ENCODE measurements at places on chromosomes 2 and 18. TPM values are rescaled to one million over a fixed set of nuclear protein-coding genes. Genes with fewer than 3 reads are reported as not detected.

CYP26B1 gene
- not detected for total RNA-seq

RAB17 gene
- total RNA-seq: not detected

TRIM54 gene
- total RNA-seq: 0.25 TPM

MRPS9 gene
- total RNA-seq: 28.8 TPM

DNA sequence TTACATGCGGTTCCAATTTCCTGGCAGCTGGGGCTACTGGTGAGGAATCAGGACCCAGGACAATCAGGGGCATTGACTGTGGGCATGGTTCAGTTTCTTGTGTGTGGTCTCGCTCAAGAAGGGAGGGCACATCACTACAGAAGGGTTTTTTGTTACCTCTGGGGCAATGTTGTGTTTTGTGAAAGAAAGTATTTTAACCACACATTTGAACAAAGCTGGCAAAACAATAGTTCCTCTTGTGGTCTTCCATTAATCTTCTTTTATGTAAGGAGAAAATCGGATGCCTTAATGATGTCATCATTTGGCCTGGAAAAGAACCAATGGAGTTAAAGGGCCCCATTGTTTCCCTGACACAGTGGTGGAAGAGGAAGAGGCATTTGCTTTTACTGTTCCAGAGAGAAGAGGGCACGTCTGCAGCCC is 197.4 kb downstream of the SH3BP4 start:
- no peak for DNase-seq
- no peaks in the 10 kb centered on the region for H3K4me1 ChIP-seq
- H3K4me3 ChIP-seq: no peak overlapping the region

DNA sequence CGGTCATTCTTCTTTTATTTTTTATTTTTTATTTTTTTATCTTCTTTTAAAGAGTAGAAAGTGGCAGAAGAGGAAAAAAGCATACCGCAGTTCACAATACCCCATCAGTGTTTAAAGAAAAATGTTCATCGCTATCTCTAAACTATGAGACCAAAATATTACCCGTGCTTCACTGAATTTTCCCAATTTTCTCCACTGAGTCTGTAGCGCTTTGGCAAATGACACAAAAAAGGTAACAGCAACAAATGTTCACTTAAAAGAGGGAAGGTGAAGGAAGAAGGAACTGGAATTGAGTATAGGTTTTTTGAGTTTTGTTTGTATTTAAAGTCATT is 15.1 kb upstream of the RIOK3 start:
- H3K27me3 ChIP-seq: peaks cover 3% of the 10 kb centered on the region
- no peaks in the 10 kb centered on the region for H3K36me3 ChIP-seq
- H3K4me3 ChIP-seq: peak overlapping the region; percentile 85
- peaks cover 11% of the 10 kb centered on the region for H3K4me1 ChIP-seq
- no peak for DNase-seq

GRCh38 chr2:172340394-172340793 is 87.0 kb upstream of the ITGA6 start:
- no peak overlapping the region for H3K4me3 ChIP-seq
- peaks cover 12% of the 10 kb centered on the region for H3K4me1 ChIP-seq
- H3K27ac ChIP-seq: no peak overlapping the region
- H3K27me3 ChIP-seq: peaks cover 12% of the 10 kb centered on the region
- no peak for DNase-seq

- no peak overlapping the region for H3K27ac ChIP-seq
- peaks cover 22% of the 10 kb centered on the region for H3K27me3 ChIP-seq
- peaks cover 11% of the 10 kb centered on the region for H3K4me1 ChIP-seq
- DNase-seq: no peak
- H3K4me3 ChIP-seq: no peak overlapping the region
Measured at GRCh38 chr2:126769118-126769517, 113.2 kb downstream of the GYPC start.

DNA sequence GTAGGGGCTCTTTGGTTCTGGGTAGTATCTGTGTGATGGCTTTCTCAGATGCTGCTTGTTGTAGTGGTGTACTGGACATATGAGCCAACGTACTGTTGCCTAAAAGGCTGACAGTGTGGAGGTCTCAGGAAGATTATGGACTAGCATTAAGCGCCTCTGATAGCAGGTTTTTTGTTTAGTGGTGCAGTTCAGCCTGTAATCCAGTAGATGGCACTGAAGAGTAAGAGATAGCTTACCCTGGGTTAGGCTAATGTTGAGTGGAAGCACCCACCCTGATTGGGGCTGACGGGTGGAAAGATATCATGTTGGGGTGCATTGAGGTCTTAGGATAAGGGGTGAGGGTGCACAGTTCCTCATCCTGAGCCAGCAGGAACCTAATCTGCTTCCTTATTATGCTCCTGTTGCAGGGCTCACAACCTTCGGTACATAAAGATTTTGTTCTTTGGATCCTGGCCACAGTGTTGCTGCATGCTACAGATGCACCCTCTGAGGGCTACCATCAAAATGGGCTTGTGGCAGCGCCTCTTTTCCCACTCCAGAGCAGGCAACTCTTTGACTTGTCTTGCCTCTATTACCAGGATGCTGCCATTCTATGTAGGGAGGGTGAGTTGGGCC is 79.6 kb downstream of the MSTN start:
- H3K36me3 ChIP-seq: no peaks in the 10 kb centered on the region
- DNase-seq: no peak
- no peaks in the 10 kb centered on the region for H3K4me1 ChIP-seq
- H3K27ac ChIP-seq: no peak overlapping the region
- H3K27me3 ChIP-seq: no peaks in the 10 kb centered on the region
- no peak overlapping the region for H3K4me3 ChIP-seq

GRCh38 chr2:142100139-142100873 is 30.5 kb downstream of the LRP1B start:
- no peak overlapping the region for H3K4me3 ChIP-seq
- no peak overlapping the region for H3K27ac ChIP-seq
- no peaks in the 10 kb centered on the region for H3K4me1 ChIP-seq
- no peaks in the 10 kb centered on the region for H3K36me3 ChIP-seq
- no peak for DNase-seq
- no peaks in the 10 kb centered on the region for H3K27me3 ChIP-seq

- peaks cover 20% of the 10 kb centered on the region for H3K4me1 ChIP-seq
- H3K27me3 ChIP-seq: peaks cover 8% of the 10 kb centered on the region
- H3K4me3 ChIP-seq: no peak overlapping the region
Measured at GRCh38 chr2:174007010-174007409, 41.8 kb upstream of the SP3 start.

DNA sequence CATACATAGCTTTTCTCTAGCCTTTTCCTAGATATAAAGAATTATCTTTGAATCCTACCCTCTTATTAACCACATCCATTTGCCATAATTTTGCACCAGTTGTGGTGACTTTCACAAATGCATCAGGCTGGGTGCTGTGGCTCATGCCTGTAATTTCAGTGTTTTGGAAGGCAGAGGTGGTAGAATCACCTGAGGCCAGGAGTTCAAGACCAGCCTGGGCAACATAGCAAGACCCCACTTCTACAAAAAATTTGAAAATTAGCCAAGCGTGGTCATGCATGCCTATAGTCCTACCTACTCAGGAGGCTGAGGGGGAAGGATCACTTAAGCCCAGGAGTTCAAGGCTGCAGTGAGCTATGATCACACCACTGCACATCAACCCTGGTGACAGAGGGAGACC is 672.4 kb upstream of the CHAC2 start:
- no peak overlapping the region for H3K27ac ChIP-seq
- no peaks in the 10 kb centered on the region for H3K4me1 ChIP-seq
- no peak for DNase-seq
- H3K36me3 ChIP-seq: no peaks in the 10 kb centered on the region

- H3K4me3 ChIP-seq: no peak overlapping the region
- peaks cover 26% of the 10 kb centered on the region for H3K27me3 ChIP-seq
- H3K27ac ChIP-seq: no peak overlapping the region
- H3K36me3 ChIP-seq: no peaks in the 10 kb centered on the region
Measured at GRCh38 chr2:38093527-38094165, 17.7 kb upstream of the CYP1B1 start.
